Brain pericyte (primary cell): ENCODE measurements at places on chromosomes 6 and 20.

GRCh38 chr6:154352898-154353585 is 3.6 kb downstream of the IPCEF1 start:
- no peak for DNase-seq

- DNase-seq = no peak
Observed at GRCh38 chr20:7911586-7912330, 28.5 kb downstream of the HAO1 start.

- DNase-seq = no peak
Observed at GRCh38 chr6:144413418-144413817, 128.3 kb downstream of the UTRN start.

- no peak for DNase-seq
Observed at GRCh38 chr6:138004430-138005287, 102.6 kb downstream of the PERP start.

- DNase-seq = no peak
Observed at GRCh38 chr6:118618676-118619377, 32.6 kb downstream of the CEP85L start.

DNA sequence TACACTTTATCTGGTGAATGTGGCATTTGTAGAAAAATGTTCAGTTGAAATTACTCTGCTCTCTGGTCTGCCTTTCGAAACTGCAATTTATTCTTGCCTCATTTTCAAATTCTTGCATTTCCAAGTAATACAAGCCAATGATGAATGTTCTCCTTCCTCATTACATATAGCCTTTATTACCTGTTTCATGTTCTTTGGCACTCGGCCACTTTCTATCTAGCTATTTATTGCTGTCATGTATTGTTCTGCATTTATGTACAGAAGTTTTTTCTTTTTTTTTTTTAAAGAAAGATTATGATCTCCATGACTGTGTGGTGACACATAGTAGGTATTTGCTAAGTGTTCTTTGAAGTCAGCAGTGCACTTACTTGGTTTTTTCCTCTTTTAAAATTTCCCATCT is 261.4 kb downstream of the ZFAND3 start:
- no peak for DNase-seq

GRCh38 chr6:11288065-11288464 is 55.6 kb upstream of the NEDD9 start:
- DNase-seq = no peak

- no peak for DNase-seq
Observed at GRCh38 chr20:13259921-13260320, 38.8 kb downstream of the ISM1 start.

DNA sequence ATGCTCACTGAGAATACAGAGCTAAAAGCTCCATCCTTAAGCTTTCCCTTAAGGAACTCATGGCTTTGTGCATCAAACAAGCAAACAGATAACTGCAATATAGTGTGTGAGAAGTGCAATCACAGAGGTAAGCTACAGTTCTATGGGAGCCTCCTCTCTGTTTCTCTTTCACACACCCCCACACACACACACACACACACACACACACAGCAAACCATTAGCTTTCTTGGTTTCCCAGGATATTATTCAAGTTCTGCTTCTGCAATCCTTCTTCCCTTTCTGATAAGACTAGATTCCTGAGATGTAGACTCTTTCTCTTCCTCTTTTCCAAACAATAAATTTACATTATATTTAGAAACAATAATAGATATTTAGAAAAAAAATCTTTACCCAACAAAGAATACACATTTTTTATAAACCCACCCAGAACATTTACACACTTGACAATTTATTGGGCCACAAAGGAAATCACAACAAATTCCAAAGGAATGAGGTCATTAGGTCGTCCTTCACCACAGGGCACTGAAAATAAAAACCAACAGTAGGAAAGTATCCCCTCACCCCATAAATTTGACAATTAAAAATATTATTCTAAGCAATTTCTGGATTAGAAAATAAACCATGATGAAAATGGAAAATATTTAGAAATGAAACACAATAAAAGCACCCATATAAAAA is 9.3 kb upstream of the GFOD1 start:
- DNase-seq = no peak
